ENCODE measurements at places on chromosomes 1 and 21. TPM values are rescaled to one million over a fixed set of nuclear protein-coding genes. Genes with fewer than 3 reads are reported as not detected.

- DNase-seq: no peak
Observed at GRCh38 chr1:11067716-11068599, 8.1 kb upstream of the SRM start.

GOLT1A gene
- not detected for polyA plus RNA-seq

DNA sequence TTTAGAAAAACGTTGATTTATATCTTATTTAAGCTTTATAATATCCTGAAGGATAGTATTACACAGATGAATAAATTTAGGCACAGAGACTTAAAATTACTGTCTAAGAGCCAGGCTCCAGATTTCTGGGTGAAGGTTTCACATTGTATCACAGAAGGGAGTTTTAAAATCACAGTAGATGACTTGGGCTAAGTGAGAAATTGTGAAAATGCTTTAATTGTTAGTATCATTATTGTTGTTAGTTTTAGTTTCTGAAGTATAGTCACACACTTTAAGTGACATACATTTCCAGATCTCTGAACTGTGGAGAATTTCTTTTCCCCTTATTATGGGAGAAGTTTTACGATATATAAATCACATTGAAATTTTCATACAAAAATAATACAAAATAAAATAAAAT is 83.5 kb downstream of the NDUFS5 start:
- DNase-seq: no peak

DNA sequence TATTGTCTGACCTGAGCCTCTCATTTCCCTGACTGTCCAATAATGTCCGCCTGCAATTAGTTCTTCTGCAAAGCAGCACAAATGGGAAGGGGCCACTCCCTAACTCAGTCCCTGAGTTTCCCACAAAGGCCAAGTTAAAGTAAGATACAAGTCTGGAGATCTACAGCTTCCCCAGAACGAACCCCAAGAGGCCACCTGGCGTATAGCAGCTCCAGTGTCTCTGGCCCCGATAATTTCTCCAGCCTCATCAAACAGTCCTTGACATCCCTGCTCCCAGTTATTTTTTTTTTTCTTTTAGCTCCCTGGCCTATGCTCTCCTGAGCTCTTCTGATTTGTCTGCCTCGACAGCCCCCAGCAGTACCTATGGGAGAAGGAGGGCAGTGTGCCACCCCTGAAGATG is 8.1 kb upstream of the ACKR1 start:
- no peak for DNase-seq

GRCh38 chr21:21968810-21969209 is 970.6 kb downstream of the NCAM2 start:
- DNase-seq: no peak

- no peak for DNase-seq
Observed at GRCh38 chr1:60847855-60848582, 234.3 kb upstream of the NFIA start.

- DNase-seq: no peak
Observed at GRCh38 chr1:53250325-53250724, 12.0 kb upstream of the MAGOH start.

DNA sequence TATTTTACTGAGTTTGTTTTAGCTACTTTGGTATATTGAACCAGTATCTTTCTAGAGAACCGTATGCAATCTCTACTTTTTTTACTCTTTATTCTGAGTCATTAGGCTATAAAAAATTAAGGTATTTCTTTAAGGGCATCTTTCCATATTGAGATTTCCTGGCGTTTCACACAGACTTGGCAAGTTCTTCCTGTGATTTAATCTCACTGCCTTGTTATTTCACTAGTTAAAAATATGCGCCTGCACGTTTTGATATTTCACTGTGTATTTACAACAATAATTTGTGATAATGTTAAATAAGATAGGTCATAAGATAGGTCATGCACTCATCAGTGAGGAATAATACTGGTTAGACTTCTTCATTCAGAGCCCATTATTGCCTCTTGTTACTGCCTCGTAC is 16.2 kb upstream of the CR1L start:
- DNase-seq: no peak

DNA sequence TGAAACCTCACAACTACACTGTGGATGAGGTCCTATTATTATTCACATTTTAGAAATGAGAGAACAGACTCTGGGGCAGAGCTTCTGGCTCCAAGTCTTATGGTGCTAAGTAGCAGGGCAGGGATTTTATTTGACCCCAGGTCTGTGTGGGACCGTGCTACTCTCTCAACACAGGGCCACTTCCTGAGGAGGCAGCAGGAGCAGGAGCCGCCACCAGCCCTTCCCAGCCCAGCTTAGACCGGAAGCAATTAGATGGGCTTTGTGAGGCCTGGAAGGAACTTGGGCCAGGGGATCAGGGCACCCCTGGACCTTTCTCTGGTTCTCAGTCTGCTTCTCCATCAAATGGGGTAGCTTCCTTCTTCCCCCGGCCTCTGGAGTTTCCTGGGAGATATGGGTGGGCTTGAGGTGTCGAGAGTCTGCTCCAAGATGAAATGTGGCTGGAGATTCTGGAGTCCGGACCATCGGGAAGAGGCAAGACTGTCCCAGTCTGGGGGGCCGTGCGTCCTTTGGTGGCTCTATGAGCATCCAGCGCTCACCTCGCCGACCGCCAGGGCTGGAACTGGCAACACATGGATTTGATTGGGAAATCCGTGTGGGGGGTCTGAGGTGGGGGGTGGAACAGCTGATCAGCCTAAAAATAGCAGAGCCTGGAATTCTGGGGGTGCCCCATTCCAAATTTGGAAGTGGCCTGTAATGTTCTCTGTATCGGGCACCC is 136.8 kb downstream of the FOXD2 start:
- no peak for DNase-seq

CFAP74 gene
- not detected for polyA plus RNA-seq

DNA sequence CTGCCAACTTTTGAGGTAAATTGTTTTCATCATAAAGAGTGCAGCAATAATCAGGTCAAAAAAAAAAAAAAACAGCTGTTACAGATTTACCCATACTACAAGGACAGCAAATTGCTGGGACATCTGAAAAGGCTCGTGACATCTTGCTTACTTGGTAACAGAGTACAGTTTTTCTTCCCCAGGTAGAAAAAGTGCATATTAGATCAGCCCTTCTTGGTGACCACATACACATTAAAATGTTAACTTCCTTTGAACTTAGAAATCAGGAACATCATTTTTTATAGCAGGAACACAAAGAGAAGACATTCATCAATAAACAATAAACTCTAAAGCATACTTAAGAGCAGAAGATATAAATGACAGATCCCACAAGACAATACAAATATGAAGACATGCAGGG is 16.1 kb downstream of the TP53BP2 start:
- no peak for DNase-seq

TMEM52 gene
- polyA plus RNA-seq: 0.42 TPM

GRCh38 chr21:29208682-29209059 is 78.2 kb downstream of the MAP3K7CL start:
- DNase-seq: peak; percentile 96

DNA sequence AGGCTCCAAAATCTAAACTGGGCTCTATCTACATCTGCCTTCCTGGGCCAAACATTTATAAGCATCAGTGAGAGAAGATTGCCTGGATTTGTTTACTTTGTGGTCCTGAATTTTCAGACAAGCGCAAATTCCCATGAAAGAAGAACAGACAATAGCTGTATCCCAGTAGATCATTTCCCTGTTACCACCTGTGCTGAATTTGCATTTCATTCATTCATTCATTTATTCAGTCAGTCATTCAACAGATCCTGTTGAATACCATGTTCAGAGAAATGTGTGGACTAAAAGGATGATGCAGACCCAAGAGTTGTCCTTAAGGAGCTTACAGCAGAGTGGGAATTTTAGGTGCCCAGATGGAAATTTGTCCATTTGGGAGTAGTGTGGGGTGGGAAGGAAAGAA is 2.2 kb downstream of the PGM1 start:
- DNase-seq: no peak

DNA sequence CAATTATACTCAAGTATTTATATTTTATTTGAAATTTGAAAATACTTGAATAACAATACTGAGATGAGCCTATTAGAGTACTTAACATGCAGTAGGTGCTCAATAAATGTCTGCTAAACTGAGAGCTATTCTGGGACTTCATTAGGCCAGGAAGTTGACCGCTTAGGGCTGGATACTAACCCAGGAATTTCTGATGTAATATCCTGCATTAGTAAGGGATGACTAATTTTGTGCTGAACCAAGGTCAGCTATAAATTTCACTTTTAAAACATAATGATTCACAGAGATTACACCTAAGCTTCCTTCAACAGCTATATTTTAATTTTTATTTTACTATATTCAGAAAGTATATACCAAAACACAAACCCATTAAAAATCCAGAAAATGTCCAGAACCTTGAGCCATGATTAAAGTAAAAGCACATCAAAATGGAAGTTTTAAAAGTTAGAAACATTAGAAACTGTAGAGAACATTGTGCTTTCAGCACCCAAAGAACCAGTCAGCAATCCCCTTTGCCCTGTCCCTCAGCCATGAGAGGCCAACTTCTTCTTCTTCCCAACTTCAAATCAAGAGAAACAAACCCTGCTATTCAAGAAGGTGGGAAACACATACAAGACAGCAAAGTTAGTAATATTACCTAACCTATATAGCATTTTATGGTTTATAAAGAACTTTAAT is 35.4 kb downstream of the WNT2B start:
- peak; percentile 93 for DNase-seq

DNA sequence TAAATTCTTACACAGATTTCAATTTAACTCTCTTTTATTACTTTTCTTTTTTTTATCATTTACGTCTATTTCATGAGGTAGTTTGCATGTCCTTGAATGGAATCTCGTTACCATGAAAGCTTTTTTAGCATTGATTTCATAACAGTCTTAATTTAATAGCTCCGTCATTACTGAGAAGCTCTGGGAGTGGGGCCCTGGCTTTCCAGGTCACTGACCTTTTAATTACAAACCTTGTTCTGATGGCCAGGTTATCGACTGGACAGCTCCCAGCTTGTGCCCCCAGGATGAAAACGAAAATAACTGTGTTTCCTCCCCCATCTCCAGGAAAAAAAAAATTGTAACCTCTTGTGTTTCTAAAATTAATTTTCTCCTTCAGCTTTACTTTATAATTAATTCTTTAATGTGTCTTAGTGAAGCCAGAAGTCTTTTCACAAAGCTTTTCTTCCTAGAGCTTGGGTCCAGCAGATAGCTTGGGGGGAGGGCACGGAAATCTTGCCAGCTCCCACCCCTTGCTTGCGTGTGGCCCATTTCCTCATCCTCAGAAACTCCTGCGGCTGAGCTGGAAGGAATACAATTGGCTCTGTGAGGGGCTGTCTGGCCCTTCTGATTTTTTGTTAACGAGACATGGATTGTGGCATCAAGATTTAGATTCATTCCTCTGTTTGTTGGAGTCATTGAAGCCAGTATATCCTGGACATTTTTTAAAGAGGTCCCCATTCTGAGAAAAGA is 65.7 kb downstream of the PEX14 start:
- peak; percentile 79 for DNase-seq

- DNase-seq: peak; percentile 82
Observed at GRCh38 chr1:64469977-64470664, at the start of gene CACHD1. Gene CACHD1, plus strand, starts transcription at chr1:64470129. Its CDS starts 616 bp downstream, at chr1:64470745.

GRCh38 chr1:45969866-45970265 is 162.6 kb downstream of the PIK3R3 start:
- no peak for DNase-seq

DNA sequence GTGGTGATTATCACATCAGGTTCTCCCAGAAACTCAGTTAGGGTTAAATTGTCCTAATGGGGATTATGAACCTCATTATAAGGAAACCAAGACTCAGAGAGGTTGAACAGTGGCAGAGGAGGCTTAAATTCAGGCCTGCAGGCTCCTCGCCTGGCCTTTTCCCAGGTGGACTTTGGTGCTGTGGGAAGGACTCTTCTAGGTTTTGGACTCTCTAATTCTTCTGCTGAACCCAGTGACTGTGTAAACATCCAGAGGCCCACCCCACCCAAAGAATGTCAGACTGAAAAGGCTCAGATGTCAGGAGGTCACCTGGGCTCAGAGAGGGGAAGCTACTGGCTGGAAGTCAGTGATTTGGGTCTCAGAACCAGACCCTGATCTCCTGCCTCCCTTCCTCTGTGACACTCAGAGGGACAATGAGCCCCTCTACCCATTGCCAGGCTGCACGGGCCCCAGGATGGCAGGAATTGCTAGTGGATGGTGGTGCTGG is 2.5 kb downstream of the ZNF362 start:
- DNase-seq: no peak

DNA sequence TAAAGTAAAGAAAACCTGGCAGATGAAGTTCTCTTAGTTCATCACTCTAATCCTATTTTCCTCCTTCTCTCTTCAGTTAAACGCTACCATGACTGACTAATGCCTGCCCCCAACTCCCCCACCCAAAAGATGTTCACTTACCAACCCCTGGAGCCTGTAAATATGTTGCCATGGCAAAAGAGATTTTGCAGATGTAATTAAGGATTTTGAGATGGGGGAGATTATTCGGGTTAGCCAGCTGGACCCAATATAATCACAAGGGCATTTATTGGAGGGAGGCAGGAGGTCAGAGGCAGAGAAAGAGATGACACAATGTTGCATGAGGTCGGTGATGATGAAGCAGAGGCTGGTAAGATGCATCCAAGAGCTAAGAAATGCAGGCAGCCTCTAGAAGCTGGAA is 69.3 kb upstream of the PPP2R5A start:
- DNase-seq: no peak

DNA sequence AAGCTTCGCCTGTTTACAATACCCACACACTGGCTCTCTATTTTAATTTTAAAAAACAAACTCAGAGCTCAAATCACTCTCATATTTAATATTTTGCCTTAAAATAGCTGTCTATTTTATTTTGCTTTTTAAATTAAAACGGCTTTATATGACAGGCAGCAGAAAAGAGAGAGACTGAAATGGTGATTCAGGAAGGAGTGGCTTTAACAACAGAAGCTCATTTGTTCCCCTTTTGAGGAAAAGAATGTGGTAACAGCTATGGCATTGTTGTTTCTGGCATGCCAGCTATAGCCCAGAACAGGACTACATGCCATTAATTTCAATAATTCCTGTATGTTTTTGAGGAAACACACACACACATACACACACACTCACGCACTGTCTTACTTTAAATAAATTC is 234.2 kb upstream of the PTBP2 start:
- DNase-seq: peak; percentile 21

CFHR3 gene
- polyA plus RNA-seq: not detected

DNA sequence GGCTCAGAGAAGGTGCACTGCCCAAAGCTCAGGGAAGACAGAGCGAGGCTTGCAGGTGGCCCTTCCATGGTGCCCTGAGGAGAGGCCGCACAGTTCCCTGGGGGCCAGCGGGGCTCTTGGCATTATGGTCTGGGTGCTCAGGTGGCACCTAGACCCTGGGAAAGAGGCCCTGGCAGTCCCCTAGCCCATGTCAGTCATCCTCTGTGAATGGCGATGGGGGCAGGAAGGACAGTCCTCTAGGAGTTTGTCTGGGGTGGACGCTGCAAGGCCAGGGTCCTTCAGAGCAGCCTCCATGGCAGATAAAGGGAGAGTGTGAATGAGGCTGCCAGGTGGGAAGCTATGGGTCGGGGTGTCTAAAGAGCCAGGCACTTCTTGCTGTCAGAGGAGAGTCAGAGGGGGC is 345.9 kb upstream of the VAMP3 start:
- DNase-seq: no peak

DNA sequence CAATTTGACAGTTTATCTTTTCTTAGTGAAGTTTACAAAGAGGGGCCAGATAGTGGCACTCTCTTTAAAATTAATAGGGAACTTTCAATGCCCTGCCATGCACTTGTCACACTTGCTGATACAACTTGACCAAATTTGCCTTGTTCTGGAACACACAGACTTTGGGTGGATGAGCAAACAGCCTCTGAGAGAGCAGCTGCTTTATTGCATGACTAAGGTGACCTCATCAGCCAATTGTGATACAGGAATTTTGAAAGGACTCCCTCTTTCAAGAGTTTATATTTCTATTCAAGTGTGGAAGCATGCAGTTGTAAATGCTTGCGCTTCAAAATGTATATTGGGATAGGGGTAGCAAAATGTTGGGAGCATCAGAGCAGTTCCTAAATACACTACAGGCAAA is 2.1 kb upstream of the RGS1 start:
- peak; percentile 74 for DNase-seq

RNU11 gene
- polyA plus RNA-seq: not detected

Measured in fibroblast of lung (primary cell).